CD8-positive, alpha-beta memory T cell (primary cell): ENCODE measurements at places on chromosomes 16 and 17. TPM values are rescaled to one million over a fixed set of nuclear protein-coding genes. Genes with fewer than 3 reads are reported as not detected.

Gene SARM1
- polyA plus RNA-seq, result 8.5 TPM

- DNase-seq, result no peak
Observed at GRCh38 chr17:64662774-64663367, 764 bp upstream of the SMURF2 start.

DNA sequence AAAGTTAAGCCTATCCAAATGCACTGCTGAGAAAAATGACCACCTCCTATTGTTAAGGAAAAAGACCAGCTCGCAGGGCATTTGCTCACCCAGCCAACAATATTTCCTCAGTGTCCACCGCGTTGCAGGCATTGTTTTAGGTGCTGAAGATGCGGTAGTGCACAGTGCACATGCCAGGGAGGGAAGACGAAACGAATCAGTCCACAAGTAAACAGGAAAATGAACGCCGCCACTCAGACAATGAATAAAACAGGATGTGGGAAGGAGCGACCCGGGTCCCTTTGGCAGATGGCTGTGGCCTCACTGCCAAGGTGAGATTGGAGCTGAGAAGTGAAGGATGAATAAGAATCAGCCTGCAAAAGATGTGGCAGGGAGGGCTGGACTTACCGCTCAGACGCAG lies 249.2 kb downstream of the FOXL1 start:
- DNase-seq, result no peak

Gene SHPK
- polyA plus RNA-seq, result 6.9 TPM

DNA sequence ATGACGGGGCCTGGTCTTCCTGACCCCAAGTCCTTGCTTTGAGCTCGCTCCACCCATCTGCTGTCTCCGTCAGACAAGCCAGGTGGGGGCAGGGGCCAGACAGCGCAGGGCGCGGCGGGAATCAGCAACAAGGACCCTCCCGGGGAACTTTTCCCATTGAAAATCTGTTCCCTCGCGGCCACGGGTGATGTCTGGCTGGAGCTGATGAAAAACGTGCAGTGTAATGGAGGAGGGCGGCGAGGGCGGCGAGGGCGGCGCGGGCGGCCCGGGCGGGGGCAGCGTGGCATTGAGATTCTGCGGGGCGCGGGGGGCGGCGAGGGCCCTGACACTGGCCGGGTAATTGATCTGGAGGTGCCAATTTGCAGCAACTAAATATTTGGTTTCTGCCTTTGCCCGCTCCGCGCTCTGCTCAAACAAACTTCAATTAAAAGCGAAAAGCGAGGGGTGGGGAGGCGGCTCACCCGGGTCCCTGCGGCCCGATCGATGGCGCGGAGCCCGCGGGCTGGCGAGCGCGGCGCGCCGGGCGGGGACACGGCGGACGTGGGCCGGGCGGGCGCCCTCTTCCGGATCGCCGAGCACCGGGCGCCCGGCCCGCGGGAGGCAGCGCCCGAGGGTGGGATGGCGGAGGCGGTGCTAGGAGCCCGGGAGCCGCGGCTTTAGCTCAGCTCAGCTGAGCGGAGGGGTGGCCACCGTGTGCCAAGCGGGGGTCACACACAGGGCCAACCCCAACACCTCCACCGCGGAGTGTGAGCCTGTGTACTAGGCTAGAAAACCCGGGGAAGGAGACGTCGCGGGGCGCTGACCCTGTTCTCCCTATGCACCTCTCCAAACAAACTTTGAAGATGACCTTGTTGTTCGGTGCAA lies 32.4 kb downstream of the DCAKD start:
- peak; percentile 9 for DNase-seq

DNA sequence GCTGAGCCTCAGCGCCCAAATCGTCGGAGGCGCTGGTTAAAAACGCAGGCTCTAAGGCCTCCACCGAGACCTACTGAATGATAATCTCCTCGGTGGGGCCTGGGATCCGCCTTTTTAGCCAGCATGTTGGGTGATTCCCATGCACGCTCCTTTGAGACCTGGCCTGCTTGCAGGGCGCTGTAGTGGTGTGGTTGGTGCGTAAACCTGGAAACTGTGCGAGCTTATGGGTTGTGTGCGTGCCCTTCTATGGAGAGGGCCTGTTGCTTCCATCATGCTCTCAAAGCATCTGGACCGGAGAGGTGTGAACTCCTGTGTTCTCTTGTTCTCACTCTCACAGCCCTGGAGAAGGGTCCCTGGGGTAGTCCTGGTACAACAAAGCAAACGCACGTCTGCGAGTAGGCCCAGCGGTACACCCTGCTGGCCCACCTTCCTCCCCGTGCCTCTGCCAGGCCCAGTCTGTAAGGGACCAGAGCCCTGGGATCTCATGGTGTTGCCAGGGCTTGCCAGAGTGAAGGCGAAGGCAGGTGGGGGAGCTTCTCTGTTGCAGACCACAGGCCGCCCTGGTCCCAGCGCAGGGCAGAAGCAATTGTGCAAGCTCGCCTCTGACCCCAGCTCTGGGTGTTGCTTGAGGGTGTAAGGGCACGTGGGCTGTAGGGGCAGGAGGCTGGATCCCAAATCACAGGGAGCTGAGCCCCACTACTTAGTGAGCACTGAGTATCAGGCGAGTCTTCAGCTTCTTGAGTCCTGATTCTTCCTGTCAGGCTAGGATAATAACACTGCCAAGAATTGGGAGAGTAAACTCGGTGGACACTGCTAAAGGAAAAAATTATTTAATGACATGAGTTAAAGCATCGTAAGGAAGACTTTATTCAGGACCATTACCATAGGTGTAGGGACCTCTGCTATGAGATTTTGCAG lies 879 bp upstream of the LRRC75A start:
- no peak for DNase-seq

DNA sequence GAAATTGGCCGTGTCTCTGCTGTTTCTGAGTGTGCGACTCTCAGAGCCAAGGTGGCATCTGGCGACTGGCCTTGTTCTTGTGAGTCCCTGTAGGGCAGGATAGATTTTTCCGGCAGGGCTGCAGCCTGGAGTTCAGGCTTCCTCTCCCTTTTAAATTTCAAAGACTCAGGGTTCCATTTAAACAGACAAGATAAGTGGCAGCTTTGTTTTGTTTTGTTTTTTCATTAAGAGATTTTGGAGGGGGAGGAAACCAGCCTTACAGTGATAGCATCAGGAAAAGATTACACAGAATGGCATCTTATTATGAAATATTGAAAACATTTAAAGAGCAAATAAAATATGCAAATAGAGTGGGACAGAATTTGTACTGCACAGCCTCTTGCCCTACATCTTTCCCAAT lies 151.3 kb downstream of the RPTOR start:
- no peak for DNase-seq

Gene RANBP10
- polyA plus RNA-seq, result 11.1 TPM

- no peak for DNase-seq
Observed at GRCh38 chr16:50093607-50094539, 28.1 kb downstream of the HEATR3 start.

Gene PERCC1
- not detected for polyA plus RNA-seq
